ENCODE measurements at places on chromosomes 12 and 14. TPM values are rescaled to one million over a fixed set of nuclear protein-coding genes. Genes with fewer than 3 reads are reported as not detected.

DNA sequence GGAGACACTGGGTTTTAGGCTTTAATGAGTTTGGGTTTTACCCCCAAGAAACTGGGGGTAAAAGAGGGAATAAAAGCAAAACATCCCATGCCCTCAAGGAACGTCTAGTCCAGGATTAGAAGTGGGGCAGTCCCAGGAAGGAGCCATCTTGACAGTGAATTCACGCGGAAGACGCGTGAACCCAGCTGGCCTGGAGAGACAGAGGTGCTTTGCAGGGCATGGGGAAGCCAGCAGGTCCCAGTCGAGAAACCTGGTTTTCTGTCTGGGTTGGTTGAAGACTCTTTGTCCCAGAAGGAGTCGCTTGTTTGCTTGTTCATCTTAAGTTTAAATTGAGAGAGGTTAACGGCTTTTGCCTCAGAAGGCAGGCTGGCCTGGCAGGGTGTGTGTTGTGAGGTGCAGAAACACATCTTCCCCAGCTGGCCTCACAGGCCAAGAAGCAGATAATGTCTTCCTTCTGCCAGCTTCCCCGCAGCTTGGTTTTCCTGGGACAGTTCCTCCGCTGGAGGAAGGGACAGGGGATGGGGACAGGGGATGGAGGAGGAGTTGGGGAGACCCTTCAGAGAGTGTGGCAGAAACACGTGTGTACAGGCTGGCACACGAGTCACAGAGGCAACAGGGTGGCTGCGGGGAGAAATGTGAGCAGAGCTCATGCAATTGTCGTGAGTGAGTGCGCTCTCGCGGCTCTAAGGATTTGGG is 18.5 kb upstream of the CD9 start:
- DNase-seq = no peak

DNA sequence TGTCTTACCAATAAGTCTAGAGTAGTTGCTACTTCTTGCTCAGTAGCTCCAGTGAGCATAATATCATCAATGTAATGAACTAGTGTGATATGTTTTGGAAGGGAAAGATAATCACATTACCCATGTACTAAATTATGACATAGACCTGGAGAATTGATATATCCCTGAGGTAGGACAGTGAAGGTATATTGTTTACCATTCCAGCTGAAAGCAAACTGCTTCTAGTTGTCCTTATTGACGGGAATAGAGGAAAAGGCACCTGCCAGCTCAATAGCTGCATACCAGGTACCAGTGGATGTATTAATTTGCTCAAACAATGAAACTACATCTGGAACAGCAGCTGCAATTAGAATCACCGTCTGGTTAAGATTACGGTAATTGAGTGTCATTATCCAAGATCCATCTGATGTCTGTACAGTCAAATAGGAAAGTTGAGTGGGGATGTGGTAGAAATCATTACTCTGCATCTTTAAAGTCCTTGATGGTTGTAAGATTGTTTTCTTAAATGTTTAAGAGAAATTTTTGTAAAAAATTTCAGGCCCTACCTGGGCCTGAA is 100.0 kb upstream of the ARHGAP5 start:
- DNase-seq = no peak

GRCh38 chr12:66851134-66851533 is 172.3 kb upstream of the GRIP1 start:
- DNase-seq = no peak

The SERPINA5 gene
- 20.7 TPM for total RNA-seq

The RESF1 gene
- total RNA-seq = 43.5 TPM
